Stomach (tissue), 19 donors: ENCODE measurements at places on chromosomes 3 and 15. TPM values are rescaled to one million over a fixed set of nuclear protein-coding genes. Genes with fewer than 3 reads are reported as not detected.

The DCBLD2 gene
- 40.8 TPM for total RNA-seq

DNA sequence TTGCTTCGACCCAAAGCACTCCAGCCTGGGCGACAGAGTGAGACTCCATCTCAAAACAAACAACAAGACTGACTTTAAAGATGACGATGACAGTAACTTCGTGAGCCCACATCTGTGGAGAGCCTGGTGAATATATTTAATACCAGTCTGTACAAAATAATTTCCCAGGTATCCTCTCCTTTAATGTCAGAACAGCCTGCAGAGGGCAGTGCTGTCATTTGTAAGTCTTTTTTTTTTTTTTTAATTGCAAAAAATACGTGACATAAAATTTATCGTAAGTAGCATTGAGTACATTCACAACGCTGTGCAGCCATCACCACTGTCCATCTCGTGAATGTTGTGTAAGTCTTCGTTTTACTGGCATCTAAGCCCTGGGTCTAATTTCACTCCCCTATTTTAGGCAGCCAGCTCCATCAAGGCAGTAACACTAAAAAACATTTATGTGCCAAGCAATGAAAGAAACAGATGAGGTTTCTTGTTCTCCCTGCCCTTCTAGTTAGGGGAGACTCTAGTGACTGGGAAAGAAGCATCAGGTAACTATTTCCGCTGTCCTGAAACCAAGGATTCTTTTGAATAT is 1.4 kb downstream of the HTD2 start:
- peak; percentile 84 for DNase-seq

DNA sequence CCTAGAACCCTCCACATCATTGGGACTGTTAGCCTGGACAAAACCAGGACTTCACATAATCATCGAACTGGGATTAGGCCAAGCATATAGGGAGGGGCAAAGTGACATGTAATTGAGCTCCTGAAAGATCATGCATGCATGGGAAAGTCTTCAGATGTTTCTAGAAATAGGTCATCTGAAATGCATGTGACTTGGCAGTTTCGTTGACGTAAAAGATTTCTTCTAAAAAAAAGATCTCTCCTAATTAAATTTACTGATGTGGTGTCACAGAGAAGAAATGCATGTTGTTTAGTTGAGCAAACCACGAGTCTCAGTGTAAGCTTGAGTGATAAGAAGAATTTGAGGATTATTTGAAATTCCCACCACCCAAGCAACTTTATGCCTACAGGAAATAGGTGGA is 70.0 kb upstream of the LIMD1 start:
- no peak for DNase-seq

The PRR23B gene
- total RNA-seq: not detected

The MYRIP gene
- 5.9 TPM for total RNA-seq

The RTF1 gene
- 39.3 TPM for total RNA-seq

The DZIP1L gene
- 0.29 TPM for total RNA-seq

The CLDND1 gene
- 154 TPM for total RNA-seq

The TNFAIP8L3 gene
- 5.9 TPM for total RNA-seq

DNA sequence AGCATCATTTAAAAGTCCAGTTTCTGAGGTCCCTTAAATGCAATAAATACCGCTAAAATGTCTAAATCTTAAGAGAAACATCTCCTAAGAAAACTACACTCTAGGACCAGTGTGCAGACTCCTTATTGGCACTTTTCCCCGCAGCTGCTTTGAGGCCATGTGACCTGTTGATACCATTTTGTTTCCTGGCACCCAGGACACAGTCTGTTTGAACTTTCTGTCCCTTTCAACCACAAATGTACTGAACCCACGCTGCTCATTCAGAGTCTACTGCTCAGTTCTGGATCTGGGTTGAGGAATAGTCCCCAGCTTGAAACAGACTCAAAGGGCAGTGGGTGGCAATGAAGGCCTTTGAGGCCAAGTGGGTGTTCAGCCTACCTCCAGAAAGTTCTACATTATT is 17.1 kb downstream of the LDHAL6B start:
- no peak for DNase-seq

The RNU5B-1 gene
- total RNA-seq: not detected

GRCh38 chr3:171255236-171255806 is 204.9 kb downstream of the TNIK start:
- DNase-seq: no peak
